ENCODE measurements at places on chromosomes 12 and 14. TPM values are rescaled to one million over a fixed set of nuclear protein-coding genes. Genes with fewer than 3 reads are reported as not detected.

DNA sequence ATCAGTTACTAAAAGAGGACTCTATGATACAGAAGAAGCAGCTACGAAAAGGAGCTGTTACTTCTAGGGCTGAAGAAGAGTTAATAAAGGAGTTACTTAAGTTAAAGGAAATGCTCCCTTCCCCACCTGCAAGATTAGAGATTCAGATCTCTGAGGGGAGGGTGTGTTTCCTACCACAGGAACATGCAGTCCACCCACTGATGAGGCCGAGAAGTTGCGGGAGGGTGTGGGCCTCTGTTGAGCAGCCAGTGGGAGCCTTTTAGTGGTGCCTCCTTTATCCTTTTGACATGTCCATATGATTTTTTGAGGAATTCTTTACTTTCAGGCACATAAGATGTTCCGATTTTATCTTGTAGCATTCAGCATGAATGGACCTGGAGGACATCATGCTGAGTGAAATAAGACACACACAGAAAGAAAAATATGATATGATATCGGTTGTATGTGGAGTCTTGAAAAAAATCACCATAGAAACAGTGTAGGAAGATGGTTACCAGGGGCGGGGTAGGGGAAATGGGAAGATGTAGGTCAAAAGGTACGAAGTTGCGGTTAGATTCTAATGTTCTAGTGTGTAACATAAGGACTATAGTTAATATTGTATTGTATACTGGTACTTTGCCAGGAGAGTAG lies 4.4 kb upstream of the M6PR start:
- no peaks in the 10 kb centered on the region for H3K27me3 ChIP-seq
- no peaks in the 10 kb centered on the region for H3K4me1 ChIP-seq
- H3K27ac ChIP-seq: no peak overlapping the region
- DNase-seq: no peak

DNA sequence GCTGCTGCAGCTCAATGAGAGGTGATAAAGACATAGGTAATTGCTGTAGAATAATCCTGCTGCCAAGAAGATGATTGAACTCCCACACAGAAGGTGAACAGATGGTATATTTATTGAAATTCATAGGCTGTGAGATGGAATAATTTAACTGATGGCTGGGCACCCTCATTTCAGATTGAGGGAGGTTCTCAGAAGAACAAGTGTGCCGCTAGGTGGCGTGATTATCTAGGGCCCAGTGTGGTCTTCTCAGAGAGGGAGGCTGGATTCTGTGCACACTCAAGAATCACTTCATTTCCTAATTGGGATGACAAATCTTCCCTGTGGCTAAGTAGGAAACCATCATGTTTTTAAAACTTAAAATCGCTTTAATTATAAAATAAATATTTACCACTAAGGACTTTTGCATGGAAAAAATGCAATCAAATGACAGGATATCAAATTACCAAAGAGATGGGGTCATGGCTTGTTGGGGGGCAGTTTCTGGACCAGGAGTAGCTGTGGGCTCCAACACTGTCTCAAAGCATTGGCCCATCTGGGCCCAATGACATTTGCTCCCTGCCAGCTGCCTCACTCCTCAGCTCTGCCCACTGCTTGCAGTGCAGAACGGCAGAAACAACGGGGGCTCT lies 132.3 kb downstream of the SNAPC1 start:
- peak; percentile 16 for DNase-seq
- no peaks in the 10 kb centered on the region for H3K27me3 ChIP-seq
- no peaks in the 10 kb centered on the region for H3K4me1 ChIP-seq

The AVPR1A gene
- total RNA-seq: 6.9 TPM

The APOLD1 gene
- total RNA-seq: 77.8 TPM

The PPP1R12A gene
- total RNA-seq: 114 TPM

The GARIN6 gene
- not detected for total RNA-seq

The OTX2 gene
- not detected for total RNA-seq

DNA sequence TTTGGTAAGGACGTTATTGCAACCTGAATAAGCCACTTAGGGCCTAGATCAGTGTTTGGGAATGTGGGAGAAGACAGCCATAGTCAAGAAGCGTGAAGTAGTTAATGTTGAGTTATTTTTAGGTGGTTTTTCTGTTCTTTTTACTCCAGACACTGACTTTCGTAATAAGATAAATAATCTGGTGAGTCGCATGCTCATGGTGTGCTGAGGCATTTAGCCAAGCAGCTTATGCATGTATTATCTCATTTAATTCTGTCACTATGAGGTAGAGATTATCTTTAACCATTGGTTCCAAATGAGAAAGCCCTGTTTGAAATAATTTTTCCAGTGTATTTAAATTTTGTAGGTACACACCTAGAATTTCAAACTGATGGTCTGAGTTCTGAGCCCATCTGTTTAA lies 67.3 kb downstream of the RCOR1 start:
- DNase-seq: no peak
- H3K4me3 ChIP-seq: no peak overlapping the region
- H3K36me3 ChIP-seq: no peaks in the 10 kb centered on the region
- H3K27me3 ChIP-seq: no peaks in the 10 kb centered on the region

GRCh38 chr12:12180575-12180974 lies 86.3 kb downstream of the LRP6 start:
- no peak overlapping the region for H3K4me3 ChIP-seq
- no peak for DNase-seq
- no peaks in the 10 kb centered on the region for H3K36me3 ChIP-seq
- H3K4me1 ChIP-seq: peaks cover 21% of the 10 kb centered on the region
- no peaks in the 10 kb centered on the region for H3K27me3 ChIP-seq

DNA sequence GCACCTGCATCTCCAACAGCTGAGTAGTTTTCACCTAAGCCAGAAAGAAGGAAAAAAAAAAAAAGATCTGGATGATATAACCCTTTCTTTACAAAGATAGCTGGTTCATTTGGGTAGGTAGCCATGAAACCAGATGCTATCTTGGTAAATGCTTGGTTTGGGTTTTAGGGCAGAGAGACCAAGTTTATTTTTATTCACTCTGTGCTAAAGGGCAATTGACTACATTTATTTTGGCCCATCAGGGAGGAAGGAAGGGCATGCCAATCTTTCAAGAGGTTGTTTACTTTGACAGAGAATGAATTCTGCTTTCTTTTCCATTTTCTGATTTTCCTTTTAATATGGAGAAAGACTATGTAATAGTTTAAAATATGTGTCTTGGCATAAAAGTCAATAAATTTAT lies 91.0 kb downstream of the NTN4 start:
- no peak for DNase-seq
- H3K4me3 ChIP-seq: no peak overlapping the region
- no peaks in the 10 kb centered on the region for H3K27me3 ChIP-seq
- no peak overlapping the region for H3K27ac ChIP-seq

DNA sequence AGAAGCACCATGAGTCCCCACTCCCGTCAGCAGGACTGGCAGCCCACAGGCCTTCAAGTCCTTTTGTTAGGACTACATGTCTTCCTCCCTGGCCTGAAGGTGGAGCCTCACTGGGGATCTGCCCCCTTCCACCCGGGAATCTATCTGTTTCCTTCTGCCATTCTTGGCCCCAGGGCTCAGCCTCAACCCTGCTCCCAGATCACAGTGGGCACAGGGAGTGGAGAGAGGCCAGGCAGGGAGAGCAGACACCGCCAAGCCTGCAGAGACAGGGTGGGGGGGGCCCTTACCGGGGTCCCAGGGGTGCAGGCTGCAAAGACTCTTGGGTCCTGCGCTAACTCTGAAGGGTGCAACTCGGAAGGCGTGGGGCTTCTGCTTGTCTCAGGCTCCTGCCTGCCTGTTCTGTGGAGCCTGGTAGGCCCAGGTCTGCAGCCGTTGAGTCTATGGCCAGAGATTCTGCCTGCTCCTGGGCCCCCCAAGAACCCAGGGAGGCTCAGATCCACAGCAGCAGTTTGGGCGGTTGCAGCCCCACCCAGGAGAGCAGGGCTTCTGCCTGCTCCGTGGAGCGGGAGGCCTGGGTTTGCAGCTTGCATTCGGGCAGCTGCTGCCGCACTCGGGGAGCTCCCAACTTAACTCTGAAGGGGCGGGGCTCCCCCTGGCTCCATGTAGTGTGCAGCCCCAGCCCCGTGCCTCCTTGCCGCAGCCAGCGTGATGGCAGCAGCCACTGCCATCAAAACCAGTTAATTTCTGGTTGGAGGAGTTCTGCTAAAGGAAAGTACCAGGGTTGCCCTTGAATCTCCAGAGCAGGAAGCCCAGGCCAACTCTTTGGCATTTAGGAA lies 21.7 kb upstream of the PLBD1 start:
- H3K4me3 ChIP-seq: no peak overlapping the region
- H3K36me3 ChIP-seq: no peaks in the 10 kb centered on the region
- H3K27me3 ChIP-seq: no peaks in the 10 kb centered on the region
- no peaks in the 10 kb centered on the region for H3K4me1 ChIP-seq
- no peak for DNase-seq
- no peak overlapping the region for H3K27ac ChIP-seq

The FSCB gene
- 0.42 TPM for total RNA-seq

- no peaks in the 10 kb centered on the region for H3K36me3 ChIP-seq
- H3K4me3 ChIP-seq: no peak overlapping the region
- no peak for DNase-seq
- no peak overlapping the region for H3K27ac ChIP-seq
- peaks cover 31% of the 10 kb centered on the region for H3K4me1 ChIP-seq
- H3K27me3 ChIP-seq: no peaks in the 10 kb centered on the region
Observed at GRCh38 chr12:75704664-75705063, 193.3 kb upstream of the KRR1 start.

GRCh38 chr12:106774808-106775524 lies 484 bp downstream of the RIC8B start:
- H3K36me3 ChIP-seq: no peaks in the 10 kb centered on the region
- H3K4me3 ChIP-seq: peak overlapping the region; percentile 81
- peaks cover 25% of the 10 kb centered on the region for H3K4me1 ChIP-seq
- no peak for DNase-seq
- no peaks in the 10 kb centered on the region for H3K27me3 ChIP-seq
- peak overlapping the region; percentile 93 for H3K27ac ChIP-seq

The RAPGEF3 gene
- total RNA-seq: 109 TPM

DNA sequence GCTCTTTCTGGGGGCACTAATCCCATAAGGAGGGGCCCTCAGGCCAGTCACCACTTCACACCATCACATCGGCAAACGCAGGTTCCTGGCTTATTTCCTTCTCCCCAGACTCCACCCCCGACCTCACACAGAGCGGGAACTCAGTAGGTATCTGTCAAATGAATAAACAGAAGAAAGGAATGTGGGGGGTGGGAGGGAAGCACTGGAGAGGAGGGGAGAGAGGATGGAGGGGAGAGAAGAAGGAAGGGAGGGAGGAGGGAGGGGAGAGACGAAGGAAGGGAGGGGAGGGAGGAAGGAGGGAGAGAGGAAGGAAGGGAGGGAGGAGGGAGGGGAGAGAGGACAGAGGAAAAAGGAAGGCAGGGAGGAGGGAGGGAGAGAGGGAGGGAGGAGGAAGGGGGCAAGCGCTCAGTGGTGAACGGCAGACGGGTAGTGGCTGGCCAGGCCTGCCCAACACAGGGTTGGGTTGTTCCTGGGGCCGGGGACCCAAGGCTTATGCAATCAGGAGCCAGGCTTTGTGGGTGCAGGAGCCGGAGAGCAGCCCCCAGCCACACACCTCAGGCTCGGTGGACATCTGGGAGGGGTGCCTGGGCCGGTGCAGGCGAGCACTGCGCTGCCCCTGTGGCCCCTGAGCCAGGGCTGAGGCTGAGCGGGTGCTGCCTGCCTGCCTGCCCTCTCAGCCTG lies 52.6 kb upstream of the FBRSL1 start:
- H3K4me1 ChIP-seq: no peaks in the 10 kb centered on the region
- peaks cover 26% of the 10 kb centered on the region for H3K27me3 ChIP-seq
- DNase-seq: no peak
- H3K27ac ChIP-seq: no peak overlapping the region

The EML1 gene
- total RNA-seq: 45.0 TPM

The ENDOU gene
- total RNA-seq: not detected

DNA sequence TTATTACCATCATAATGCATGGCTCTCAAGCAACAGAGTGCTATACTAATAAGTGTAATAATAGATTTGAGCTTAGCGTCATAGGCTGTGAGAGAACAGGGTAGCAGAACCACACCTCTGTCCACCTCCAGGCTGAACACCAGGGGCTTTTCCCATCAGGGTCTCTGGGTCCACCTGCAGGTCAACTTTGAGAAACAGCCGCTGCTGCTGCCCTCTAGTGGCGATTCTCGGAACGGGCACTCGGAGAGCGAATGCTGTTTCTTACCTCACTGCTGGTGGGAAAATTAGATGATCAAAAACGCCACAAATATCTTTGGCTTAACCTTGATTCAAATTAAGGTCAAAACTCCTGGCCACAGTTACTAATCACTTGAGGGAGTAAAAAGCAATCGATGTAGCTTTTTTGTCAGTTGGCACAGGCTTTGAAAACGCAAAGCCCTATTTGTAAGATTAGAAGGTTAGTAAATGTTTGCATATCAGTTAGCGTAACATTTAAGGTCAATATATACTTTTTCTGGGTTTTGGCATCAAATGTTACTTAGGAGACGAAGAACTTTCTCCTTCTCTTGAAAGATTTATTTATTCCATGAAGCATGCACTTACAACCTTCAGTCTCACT lies 127.9 kb upstream of the TMEM132D start:
- DNase-seq: no peak
- H3K4me3 ChIP-seq: no peak overlapping the region
- H3K27ac ChIP-seq: no peak overlapping the region
- no peaks in the 10 kb centered on the region for H3K4me1 ChIP-seq
- H3K27me3 ChIP-seq: no peaks in the 10 kb centered on the region

GRCh38 chr12:94815958-94816357 lies 165.6 kb upstream of the TMCC3 start:
- H3K27me3 ChIP-seq: no peaks in the 10 kb centered on the region
- no peak overlapping the region for H3K27ac ChIP-seq
- no peak for DNase-seq
- no peaks in the 10 kb centered on the region for H3K4me1 ChIP-seq

- no peak overlapping the region for H3K4me3 ChIP-seq
- H3K36me3 ChIP-seq: no peaks in the 10 kb centered on the region
Observed at GRCh38 chr12:38123566-38124246, 192.9 kb upstream of the ALG10B start.

DNA sequence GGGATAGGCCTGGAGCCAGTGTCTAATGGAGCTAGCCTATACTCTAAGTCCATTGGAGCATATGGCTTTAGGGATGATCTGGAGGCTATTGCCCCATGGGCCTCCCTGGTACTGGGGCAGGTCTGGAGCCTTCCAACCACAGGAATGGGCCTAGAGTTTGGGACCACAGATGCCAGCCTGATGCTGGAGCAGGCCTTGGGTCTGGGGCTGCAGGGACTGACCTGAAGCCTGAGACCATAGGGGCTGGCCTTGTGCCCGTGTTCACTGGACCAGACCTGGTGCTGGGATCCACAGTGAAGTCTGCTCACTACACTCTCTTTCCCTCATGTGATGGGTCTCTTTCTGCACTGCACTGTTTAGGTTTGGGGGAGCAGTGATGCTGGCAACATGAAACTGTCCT lies 95.0 kb downstream of the KLHL28 start:
- no peak overlapping the region for H3K27ac ChIP-seq
- H3K36me3 ChIP-seq: no peaks in the 10 kb centered on the region
- H3K4me3 ChIP-seq: no peak overlapping the region
- no peaks in the 10 kb centered on the region for H3K4me1 ChIP-seq

GRCh38 chr14:71621276-71621675 lies 311.0 kb upstream of the RGS6 start:
- H3K36me3 ChIP-seq: no peaks in the 10 kb centered on the region
- no peak overlapping the region for H3K27ac ChIP-seq
- H3K4me3 ChIP-seq: no peak overlapping the region
- no peaks in the 10 kb centered on the region for H3K4me1 ChIP-seq

GRCh38 chr12:97555547-97556187 lies 93.1 kb downstream of the RMST start:
- H3K27ac ChIP-seq: no peak overlapping the region
- DNase-seq: no peak
- H3K27me3 ChIP-seq: no peaks in the 10 kb centered on the region
- no peaks in the 10 kb centered on the region for H3K36me3 ChIP-seq
- no peaks in the 10 kb centered on the region for H3K4me1 ChIP-seq

GRCh38 chr14:61516964-61517653 lies 178.2 kb upstream of the HIF1A start:
- H3K4me3 ChIP-seq: no peak overlapping the region
- no peaks in the 10 kb centered on the region for H3K36me3 ChIP-seq
- no peaks in the 10 kb centered on the region for H3K27me3 ChIP-seq
- H3K27ac ChIP-seq: peak overlapping the region; percentile 32
- DNase-seq: no peak

Data from tibial nerve (tissue), 4 donors.